ENCODE measurements at places on chromosomes 3 and 15.

DNA sequence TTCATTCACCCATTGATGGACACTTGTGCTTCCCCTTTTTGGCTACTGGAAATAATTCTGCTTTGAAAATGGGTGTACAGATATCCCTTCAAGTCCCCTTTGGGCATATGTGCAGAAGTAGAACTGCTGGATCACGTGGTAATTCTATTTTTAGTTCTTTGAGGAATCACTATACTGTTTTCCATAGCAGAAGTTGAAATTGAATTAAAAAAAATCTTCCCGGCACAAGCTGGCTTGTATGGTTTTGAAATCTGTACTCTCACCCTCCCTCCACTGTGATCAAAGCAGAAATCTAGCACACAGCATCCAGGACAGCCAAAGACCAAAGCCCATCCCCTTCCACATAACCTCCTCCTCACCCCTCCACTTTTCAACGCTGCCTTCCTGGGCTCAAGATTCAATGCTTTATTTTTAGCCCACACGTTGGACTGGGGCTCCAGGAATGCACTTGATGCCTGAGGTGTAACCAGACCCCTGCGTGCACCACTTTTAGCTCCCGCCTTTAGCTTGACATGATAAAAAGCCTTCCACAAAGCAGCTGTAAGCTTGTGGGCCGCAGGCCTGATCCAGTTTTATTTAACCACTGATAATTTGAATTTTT lies 29.9 kb downstream of the TMEM40 start:
- no peak for DNase-seq

DNA sequence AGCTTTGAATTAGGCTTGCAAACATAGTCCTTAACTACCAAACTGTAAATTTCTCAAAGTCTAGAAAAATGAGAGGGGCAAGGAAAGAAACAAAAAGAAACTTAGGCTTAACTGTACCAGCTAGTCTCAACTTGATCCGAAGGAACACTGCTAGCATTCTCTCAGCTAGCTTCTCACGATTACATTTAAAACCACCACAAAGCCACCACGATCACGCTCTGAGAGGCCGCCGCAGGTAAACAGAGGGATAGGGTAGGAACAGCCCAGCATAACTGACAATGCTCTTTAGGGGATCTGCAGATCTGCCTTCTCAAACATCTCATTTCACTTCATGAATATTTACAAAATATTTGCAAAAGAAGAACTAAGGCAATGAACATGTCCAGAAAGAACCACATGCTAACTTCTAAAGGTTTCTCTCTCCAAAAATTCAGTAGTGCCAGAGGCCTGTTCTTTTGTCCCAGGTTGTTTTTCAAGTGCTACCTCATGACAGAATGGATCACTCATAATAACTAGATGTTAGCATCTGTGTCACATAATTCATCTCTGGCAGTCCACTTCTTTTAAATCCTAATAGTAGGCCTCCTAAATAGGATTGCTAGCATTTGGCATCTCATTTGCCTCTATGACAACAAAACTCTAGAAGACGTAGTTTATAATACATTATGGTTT lies 18.9 kb downstream of the VGLL4 start:
- no peak for DNase-seq

DNA sequence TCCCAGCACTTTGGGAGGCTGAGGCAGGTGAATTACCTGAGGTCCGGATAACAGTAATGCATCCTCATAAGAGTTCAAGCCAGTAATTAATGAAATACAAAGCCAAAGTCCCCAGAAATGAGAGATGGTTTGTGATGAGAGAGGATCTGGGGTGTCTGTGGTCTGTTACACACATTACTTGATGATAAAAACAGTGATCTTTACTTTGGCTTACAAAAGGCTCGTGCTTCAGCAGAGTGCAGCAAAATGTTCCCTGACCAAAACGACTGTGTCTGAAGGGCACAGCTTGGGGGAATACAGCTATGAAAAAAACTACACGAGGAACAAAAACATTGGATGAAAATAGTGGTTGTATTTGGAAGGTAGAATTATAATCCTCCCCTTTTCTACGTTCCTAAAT lies 40.9 kb downstream of the CRTC3 start:
- no peak for DNase-seq

DNA sequence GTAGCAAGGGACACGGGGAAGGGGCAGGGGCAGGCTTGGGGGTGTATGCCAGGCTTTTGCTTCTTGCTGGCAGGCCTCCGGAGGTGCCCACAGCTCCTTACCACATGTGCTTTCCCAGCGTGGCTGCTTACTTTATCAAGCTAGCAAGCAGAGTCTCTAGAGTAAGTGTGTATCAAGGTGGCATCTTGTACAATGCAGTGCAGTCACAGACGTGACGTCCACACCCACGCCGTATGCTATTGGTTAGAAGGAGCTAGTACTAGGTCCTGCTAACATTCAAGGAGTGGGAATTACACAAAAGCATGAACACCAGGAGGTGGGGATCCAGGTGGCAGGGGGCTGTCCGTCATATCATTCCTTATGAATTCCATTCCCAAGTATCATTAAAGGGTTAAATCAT lies 15.3 kb upstream of the AGBL1 start:
- no peak for DNase-seq

- DNase-seq = no peak
Observed at GRCh38 chr3:72161881-72162595, 377.1 kb upstream of the PROK2 start.

GRCh38 chr15:85421116-85421925 lies 40.9 kb downstream of the AKAP13 start:
- DNase-seq = no peak

GRCh38 chr15:66095871-66096687 lies 157.5 kb downstream of the MEGF11 start:
- no peak for DNase-seq

- no peak for DNase-seq
Observed at GRCh38 chr15:55394694-55395093, 13.5 kb downstream of the CCPG1 start.

- no peak for DNase-seq
Observed at GRCh38 chr3:134373271-134374104, 759 bp downstream of the AMOTL2 start.

- DNase-seq = peak; percentile 22
Observed at GRCh38 chr3:51739110-51739509, 32.2 kb downstream of the GRM2 start.

GRCh38 chr15:30962659-30963058 lies 28.8 kb downstream of the MTMR10 start:
- DNase-seq = no peak

DNA sequence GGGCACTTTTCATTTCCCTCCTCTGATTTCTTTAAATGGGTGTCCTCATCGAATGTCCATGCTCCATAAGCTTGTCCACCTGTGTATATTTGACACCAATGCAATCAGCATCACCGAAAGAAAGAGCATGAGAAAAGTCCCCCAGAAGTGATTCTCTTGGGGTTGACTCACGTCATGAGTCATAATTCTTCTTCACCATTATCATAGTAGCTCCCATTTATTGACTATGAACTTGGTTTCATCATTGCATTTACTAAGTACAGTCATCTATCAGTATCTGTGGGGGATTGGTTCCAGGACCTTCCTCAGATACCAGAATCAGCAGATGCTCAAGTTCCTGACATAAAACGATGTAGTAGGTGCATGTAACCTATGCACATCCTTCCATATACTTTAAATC lies 372.5 kb upstream of the CFAP20DC start:
- DNase-seq = no peak

- no peak for DNase-seq
Observed at GRCh38 chr3:17356585-17356984, 385.8 kb downstream of the TBC1D5 start.

GRCh38 chr15:90097475-90097874 lies 4.8 kb downstream of the IDH2 start:
- DNase-seq = no peak

DNA sequence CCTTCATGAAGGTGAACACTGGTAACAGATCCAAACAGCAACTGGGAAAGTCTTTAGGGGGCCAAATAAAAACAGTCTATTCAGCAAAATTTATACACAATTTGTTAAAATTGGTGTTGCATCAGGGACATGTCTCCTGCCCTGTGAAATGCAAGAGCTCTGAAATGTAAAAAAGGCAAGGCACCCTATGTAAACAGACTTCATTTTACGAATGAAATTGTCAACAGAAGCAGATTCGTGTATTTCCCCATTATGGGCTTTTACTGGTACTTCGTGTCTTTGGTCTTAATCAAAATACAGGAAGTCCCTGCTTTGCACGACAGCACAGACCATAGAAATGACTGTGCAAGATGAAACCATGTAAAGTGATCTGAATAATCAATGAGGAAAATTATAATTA lies 127.3 kb upstream of the THBS1 start:
- DNase-seq = peak; percentile 34

- DNase-seq = no peak
Observed at GRCh38 chr3:56238299-56238698, 230.0 kb downstream of the ERC2 start.

- DNase-seq = peak; percentile 21
Observed at GRCh38 chr3:65672871-65673815, 365.6 kb downstream of the MAGI1 start.

GRCh38 chr3:35965908-35966307 lies 326.6 kb downstream of the ARPP21 start:
- peak; percentile 36 for DNase-seq

- DNase-seq = no peak
Observed at GRCh38 chr3:135228201-135228600, 433.1 kb downstream of the EPHB1 start.

- DNase-seq = no peak
Observed at GRCh38 chr15:76501726-76502125, 165.2 kb downstream of the ISL2 start.

DNA sequence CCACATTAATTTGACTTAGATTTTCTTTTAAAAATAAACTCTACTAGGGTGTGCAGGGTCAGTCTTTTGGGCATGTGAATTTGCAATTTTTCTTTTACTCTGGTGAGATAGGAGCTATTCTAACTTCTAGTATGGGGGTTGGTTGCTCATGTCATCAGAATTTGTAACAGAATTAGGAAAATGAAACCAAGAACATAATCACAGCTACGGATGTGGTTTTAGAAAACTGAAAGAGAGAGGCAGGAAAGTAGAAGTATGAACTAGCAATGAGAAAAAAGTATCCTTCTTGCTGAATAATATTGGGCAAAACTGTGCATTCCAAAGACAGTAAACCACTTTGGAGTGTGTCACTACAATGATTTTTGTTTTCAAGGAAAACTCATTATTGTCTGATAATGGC lies 43.3 kb downstream of the ADPGK start:
- no peak for DNase-seq

GRCh38 chr3:59873576-59874230 lies 823.9 kb upstream of the CFAP20DC start:
- DNase-seq = no peak
